ENCODE measurements at places on chromosomes 6 and 20. TPM values are rescaled to one million over a fixed set of nuclear protein-coding genes. Genes with fewer than 3 reads are reported as not detected.

OGFRL1 gene
- 14.2 TPM for total RNA-seq

NKX2-4 gene
- total RNA-seq = not detected

GSTA2 gene
- not detected for total RNA-seq

TRIM31 gene
- total RNA-seq = not detected

ALDH5A1 gene
- 21.0 TPM for total RNA-seq

VARS1 gene
- total RNA-seq = 38.8 TPM

HLA-DOB gene
- 0.88 TPM for total RNA-seq

F13A1 gene
- 58.4 TPM for total RNA-seq

GFOD1 gene
- total RNA-seq = 6.0 TPM

ENTPD6 gene
- 28.8 TPM for total RNA-seq

CEP57L1 gene
- 28.1 TPM for total RNA-seq

TTK gene
- total RNA-seq = 8.5 TPM

TMEM170B gene
- total RNA-seq = 6.0 TPM

TAGAP gene
- 3.3 TPM for total RNA-seq

EDN1 gene
- total RNA-seq = 7.4 TPM

CABLES2 gene
- 4.6 TPM for total RNA-seq

DOK5 gene
- 13.8 TPM for total RNA-seq

LGSN gene
- 0.41 TPM for total RNA-seq

VSTM2L gene
- 4.7 TPM for total RNA-seq

SLC12A5 gene
- not detected for total RNA-seq

PMEPA1 gene
- 14.2 TPM for total RNA-seq

BMP7 gene
- 62.6 TPM for total RNA-seq

PAK5 gene
- 0.06 TPM for total RNA-seq

RGS17 gene
- total RNA-seq = 0.82 TPM

MCHR2 gene
- not detected for total RNA-seq

AHI1 gene
- total RNA-seq = 40.1 TPM

PNLDC1 gene
- not detected for total RNA-seq
